A549 (cell line): ENCODE measurements at places on chromosomes 7 and 10.
A peak's percentile ranks its signal among the peaks of the same experiment; 100 is the strongest.

DNA sequence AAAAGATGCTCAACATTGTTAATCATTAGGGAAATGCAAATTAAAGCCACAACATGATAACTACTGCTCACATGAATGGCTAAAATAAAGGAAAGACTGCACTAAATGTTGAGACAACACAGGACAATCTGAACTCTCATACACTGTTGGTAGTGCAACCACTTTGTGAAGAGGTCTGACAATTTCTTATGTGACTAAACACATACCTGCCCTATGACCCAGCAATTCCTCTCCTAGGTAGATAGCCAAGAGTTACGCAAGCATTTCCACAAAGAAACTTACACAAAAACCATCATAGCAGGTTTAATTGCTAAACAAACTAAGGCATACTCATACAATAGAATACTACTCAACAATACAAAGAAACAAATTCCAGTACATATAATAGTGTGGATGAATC is 41.8 kb upstream of the HERPUD2 start:
- DNase-seq: peak; percentile 23

DNA sequence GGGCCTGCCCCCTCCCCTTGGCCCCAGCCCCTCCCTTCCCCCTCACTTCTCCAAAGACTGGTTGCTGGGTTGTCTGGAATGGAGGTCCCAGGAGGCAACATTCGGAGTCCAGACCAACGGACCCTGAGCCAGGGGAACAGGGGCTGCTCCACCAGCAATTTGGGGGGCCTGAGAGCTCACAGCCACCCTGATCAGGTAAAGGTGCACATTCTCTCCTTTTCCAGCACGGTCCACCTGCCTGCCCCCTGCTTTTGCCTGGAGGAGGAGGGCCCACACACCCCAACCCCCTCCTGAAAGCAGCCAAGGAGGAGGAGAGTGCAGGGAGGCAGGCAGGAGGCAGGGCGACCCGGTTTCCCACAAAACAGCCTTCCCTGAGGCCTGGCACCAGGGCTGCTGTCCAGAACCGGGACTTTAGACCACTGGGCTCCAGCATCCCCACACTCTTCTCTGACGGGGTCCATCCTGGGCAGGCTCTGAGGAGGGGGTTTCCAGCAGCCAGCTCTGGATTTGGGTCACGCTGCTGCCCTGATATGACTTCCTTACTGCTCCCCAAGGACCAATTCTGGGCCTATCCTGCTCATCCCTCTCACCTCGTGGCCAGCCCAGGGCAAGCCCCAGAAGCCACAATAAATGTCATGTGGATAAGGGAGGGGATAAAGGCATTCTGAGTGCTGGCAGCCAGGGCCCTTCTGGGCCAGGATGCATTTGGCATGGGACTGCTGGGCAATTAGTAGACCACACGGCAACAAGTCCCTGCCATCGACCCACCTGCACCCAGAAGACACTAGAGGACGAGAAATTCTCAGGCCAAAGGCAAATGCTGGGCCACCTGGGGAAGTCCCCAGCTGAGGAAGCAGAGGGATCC is 1.1 kb upstream of the CAMK2B start:
- DNase-seq: no peak

DNA sequence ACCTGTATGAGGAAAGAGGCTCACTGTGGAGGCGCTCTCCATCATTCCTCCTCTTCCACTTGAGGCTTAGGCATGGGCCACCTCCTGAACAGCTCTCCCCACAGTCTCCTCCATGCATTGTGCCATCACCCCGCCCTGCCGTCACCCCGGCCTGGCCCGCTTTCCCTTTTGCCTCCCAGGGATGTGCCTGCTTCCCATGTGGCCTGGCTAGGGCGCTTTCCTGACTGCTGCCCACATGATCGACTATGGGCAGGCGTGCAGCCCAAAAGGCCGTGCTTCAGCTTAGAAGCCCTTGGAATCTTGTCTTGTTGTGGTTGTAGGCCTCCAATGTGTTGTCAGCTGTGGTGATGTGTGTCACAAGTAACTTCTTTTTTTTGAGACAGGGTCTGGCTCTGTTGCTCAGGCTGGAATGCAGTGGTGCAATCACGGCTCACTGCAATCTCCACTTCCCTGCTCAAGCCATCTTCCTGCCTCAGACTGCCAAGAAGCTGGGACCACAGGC is 1.8 kb upstream of the ACTR3C start:
- no peak for DNase-seq

GRCh38 chr10:4429571-4429970 is 396.4 kb upstream of the AKR1E2 start:
- DNase-seq: no peak

DNA sequence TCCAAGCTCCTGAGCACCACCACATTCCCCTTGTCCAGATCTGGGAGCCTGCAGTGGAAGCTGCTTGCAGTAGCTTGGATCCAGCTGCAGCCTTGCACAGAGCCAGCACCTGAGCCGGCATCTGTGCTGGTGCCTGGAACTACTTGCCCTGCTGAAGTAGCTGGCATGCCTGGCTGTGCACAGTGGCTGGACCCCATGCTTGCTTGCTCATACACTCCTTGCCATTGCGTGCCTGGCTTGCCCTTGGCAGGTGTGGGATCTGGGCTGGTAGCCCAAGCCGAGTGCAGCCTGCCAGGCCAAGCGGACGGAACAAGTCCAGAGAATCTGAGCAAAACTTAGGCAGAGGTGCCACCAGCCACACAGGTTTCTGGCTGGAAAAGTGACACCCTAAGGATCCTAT is 759.9 kb downstream of the IPMK start:
- no peak for DNase-seq

- no peak for DNase-seq
Measured at GRCh38 chr7:151520419-151521261, 945 bp upstream of the RHEB start.

DNA sequence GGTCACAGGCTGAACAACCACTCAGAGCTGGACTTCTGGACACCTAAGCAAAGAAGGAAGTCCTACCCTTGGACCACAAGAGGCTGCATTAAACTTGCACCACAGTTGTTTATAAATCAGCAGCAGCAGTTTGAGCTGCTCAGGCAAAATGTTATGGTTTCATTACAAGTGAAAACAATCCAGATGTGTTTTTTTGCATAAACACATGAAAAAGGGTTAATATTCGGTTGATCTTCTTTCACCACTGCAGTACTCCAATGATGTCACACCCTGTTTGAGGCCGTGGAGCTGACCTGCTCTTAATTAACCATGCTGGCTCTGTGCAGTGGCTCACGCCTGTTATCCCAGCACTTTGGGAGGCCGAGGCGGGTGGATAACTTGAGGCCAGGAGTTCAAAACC is 490.8 kb upstream of the CELF2 start:
- no peak for DNase-seq
